Stimulated activated CD8-positive, alpha-beta memory T cell treated with anti-CD3 and anti-CD28 coated beads, Interleukin-7, amount 100 ng/mL, for 1 hour (primary cell): ENCODE measurements at places on chromosomes 2 and 18.

DNA sequence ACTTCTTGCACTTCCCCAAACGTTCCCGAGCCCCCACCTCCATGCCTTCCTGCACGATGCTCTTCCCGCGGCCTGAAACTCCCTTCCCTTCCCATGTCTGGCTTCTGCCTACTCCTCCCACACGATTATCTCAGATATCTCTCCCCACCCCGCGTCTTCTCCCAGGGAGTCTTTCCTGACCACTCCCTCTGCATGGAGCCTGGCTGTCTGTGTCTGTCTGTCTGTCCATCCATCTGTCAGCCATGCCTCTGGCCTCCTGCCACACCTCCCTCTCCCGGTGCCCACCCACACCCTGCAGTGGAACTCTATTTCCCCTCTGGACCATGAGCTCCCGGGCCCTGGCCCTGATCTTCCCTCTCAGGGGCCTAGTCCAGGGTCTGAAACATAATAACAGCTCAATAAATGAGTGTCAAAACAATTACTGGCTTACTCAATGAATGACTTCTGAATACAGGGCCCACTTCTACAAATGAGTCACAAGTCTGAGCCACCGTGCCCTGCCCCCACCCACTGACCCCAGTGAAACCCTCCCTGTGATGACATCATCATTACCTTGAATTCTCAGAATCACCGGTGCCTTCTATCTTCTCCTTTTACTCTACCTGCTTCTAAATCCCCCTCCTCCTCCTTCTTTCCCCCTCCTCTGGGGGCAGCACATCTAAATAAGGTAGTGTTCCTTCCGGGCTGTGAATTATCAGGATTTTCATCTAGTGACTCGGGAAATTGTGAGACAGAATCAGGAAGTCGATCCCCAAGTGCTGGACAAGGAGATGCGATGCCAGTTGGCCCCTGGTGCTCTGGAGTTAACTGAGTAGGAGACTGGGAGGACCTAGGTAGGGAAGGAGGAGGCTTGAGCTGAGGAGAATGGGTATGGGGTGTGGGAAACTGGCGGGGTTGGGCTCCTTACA is 46.1 kb upstream of the PLB1 start:
- DNase-seq: no peak

DNA sequence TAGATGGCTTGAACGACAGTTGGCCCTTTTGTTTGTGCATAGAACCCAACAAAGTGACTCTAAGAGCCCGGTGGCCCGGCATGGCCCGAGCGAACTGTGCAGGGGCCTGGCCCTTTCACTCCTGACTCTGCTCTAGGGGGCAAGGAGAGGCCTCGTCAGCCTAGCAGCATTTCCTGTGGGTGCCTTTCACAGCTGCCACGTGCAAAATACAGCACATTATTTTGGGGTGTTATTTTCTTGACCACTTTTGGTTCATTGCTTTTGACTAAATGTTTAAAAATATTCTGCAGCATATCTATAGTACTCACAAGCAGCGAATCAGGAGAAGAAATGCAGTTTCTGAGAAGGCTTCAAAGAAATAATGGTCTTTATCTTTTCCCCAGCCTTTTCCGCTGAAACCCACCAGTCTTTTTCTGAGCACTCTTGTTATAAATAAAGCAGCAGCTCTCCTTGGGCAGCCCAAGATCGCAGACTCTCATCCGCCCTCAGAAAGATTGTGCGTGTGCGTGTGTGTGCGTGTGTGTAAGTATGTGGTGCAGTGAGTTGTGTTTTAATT is 31.3 kb downstream of the DGKD start:
- DNase-seq: no peak

DNA sequence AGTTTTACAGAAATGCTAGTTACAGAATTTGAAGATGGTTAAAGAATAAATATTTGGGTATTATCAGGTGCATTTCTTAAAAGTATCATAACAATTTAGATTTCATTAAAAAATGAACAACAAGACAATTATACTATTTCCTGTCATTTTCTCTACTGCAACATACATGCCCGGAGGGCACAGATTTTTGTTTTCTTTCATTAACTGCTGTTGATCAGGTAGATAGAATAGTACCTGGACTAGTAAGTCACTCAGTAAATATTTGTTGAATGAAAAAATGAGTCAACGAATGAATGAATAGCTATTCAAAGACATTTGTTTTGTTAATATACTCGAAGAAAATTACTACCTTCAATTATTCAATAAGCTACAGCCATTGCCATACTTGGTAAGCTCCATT is 531.2 kb upstream of the VRK2 start:
- no peak for DNase-seq

DNA sequence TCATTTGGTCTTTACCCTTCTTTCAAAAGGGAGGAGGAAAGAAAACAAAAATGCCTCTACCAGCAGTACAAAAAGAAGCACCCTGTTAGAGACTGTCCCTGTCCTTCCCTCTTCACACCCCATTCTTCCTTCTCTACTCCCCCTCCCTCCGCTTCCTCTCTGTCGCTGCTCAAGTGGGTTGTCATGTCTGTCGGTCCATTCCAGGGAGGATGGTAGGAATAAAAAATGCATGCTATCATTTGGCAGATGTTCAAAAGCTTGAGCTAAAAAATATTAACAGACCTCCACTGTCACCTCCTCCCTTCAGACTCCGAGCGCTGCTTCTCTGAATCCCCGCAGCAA is 482.0 kb downstream of the BCL11A start:
- DNase-seq: no peak

DNA sequence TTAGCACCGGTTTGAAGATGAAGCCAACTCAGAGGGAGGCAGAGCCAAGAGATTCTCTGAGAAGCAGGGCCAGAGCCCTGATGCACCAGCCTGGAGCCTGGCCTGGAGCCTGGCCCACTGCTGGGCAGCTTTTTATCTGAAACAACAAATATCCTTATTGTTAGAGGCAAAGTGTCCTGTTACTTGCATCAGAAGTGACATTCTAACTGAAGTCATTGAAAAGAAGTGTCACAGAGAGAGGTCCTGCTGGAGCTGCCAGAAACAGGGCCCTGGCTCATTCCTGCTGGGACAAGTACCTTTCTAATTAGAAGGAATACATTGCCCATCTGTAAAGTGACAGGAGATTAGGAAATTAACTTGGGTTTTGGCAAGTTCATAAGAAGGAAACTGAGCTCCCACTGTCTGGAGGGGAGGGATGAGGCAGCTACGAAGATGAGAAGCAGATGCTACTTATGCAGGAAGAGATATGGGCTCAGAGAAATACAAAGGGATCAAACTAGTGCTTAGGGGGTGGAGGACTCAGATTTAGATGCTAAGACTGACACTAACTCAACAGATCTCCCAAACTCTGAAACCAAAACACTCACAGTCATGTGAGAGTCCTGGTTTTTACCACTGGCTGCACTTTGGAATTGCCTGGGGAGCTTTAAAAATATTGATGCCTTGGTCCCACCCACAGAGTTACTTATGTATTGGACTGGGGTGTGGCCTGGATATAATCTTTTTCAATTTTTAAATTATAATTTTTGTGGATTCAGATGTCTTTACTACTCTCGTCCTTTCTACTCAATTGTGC is 11.0 kb upstream of the HK2 start:
- no peak for DNase-seq

DNA sequence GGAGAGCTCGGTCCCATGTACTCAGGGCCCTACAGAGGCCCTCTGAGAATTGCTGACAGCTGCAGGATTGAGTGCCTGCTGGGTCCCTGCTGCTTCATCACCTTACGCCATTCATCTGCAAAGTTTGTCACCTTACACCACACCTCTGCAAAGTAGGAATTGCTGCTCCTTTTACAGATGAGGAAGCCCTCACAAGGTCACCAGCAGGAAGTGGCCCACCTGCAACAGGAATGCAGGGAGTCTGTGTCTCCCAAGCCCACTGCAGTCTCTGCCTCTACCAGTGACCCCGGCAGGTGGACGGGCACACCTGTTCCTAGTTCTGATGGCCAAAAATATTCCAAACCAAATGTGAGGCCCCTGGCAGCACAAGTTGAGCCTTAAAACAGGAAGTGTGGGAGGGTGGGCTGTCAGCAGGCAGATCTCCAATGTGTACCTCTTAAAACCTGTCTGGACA is 441.4 kb downstream of the NBAS start:
- no peak for DNase-seq

GRCh38 chr2:181627545-181627944 is 29.4 kb downstream of the CERKL start:
- DNase-seq: no peak

- DNase-seq: no peak
These were observed 26.6 kb upstream of the SPRED2 start for GRCh38 chr2:65458999-65459398.

DNA sequence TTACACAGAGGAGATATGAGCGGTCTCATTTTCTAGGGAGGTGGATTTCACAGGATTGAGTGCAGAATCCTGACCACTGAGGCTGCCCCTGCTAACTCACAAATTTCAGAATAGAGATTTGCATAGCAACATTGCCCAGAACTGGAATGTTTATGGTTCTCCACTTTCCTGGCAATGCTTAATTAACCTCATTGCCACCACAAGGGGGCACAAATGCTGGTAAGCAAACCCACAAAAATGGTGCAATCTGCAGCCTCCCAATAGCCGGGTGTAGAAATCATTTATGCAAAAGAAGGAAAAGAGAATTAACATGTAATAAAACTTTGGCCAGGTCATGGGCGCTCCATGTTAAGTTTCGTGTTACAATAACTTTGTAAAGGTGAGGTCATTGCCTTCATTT is 112.4 kb downstream of the CYRIA start:
- no peak for DNase-seq
